ENCODE measurements at places on chromosomes 2 and 18. TPM values are rescaled to one million over a fixed set of nuclear protein-coding genes. Genes with fewer than 3 reads are reported as not detected.

DNA sequence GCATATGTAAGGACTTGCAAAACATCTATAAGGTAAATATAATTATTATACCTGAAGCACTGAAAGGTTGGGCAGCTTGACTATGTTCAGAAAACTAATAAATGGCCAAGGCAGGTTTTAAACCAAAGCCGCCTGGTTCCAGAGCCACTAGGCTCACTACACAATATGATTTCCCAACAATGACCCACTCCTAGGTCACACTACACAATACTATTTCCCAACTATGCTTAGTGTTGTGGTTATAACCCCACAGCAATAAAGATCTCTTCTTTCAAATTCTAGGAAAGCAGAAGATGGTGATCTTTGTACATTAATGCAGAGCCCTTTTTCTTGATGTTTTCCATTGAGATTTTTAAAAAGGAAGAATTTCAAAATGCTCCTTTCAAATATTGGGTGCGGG lies 180.4 kb downstream of the CYRIA start:
- DNase-seq: no peak
- H3K36me3 ChIP-seq: no peaks in the 10 kb centered on the region
- H3K27ac ChIP-seq: no peak overlapping the region
- H3K4me1 ChIP-seq: no peaks in the 10 kb centered on the region
- no peaks in the 10 kb centered on the region for H3K27me3 ChIP-seq

DNA sequence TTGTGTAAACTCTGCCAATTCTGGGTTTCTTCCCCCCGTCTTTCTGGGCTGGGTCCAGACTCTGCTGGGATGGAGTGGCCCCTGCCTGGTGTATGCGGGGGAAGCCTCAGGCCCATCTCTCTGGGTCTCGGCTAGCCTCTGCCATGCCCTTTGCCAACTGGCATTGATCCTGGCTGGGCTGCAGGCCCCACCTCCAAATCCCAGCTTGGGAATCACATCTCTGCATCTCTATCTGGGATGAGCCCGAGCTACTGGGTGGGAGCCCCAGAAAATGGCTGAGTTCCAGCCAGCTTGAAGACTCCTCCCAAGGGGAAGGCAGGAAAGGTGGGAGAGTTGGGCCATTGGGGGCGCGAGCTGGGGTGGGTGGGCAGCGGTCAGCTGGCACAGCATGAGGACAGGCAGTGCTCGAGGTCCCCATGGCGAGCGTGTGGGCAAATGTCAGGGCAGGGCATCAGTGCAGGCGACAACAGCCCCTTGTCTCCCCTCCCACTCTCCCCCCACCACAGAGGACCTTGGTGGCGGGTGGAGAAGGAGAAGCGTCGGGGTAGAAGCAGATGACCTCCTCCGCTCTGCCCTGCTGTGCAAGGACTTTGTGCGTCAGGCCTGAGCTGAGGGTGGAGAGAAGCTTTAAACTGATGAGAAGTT lies 139.4 kb downstream of the ASB1 start:
- H3K4me3 ChIP-seq: no peak overlapping the region
- no peak for DNase-seq
- H3K36me3 ChIP-seq: no peaks in the 10 kb centered on the region
- H3K27ac ChIP-seq: no peak overlapping the region

DNA sequence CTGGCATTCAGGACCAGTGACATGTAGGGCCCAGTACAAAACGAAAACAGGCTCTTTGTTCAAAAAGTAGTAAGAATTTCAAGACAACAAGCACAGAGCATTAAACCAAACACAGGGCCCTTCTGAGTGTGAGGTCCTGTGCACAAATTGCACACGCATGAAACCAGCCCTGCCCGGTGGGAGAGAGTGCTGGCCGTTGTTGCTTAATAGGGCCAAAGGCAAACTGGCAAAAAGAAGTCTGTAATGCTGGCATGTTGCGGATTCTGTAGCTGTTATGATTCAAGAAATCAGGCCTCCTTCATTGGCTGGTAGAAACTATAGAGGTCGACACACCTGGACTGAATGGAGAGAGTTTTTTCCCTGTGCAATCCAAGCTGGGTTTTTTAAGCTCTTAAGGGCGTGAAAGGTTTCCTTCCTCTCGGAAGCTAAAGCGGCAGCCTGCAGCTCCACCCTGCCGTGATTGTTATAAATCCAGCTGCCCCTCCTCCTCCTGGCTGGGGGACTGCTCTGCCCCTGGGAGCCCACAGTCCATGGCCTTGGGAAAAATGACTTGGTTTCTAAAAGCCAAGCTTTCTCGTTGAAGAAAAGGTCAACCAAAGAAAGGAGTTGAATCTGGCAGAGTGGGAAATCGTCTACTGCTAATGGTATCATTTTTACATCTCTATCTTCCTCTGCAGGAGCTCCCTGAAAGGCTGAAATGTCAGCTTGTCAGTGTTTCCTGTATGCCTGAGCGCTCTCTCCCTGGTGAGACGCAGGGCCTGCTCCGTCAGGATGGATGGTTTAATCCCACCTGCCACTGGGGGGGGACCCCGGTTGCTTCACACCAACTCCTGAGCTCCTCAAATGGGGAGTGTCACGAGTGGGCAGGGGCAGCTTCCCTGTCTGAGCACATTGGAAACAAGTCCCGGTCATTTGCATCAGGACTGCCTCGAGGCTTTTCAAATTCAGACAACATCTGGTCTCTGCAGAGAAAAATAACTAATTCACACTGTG lies 143.6 kb downstream of the ALPK2 start:
- peak overlapping the region; percentile 43 for H3K27ac ChIP-seq
- peaks cover 17% of the 10 kb centered on the region for H3K4me1 ChIP-seq
- H3K36me3 ChIP-seq: no peaks in the 10 kb centered on the region
- no peak overlapping the region for H3K4me3 ChIP-seq

- H3K36me3 ChIP-seq: no peaks in the 10 kb centered on the region
- H3K4me3 ChIP-seq: no peak overlapping the region
- DNase-seq: peak; percentile 22
These were observed 8.0 kb upstream of the COX7A2L start for GRCh38 chr2:42368817-42369531.

GRCh38 chr2:72871060-72871459 lies 16.1 kb upstream of the SPR start:
- peaks cover 12% of the 10 kb centered on the region for H3K27me3 ChIP-seq
- no peak overlapping the region for H3K27ac ChIP-seq
- DNase-seq: no peak
- no peaks in the 10 kb centered on the region for H3K36me3 ChIP-seq

GRCh38 chr18:568731-569130 lies 11.4 kb upstream of the CETN1 start:
- no peaks in the 10 kb centered on the region for H3K36me3 ChIP-seq
- no peak overlapping the region for H3K27ac ChIP-seq
- H3K27me3 ChIP-seq: no peaks in the 10 kb centered on the region
- H3K4me3 ChIP-seq: no peak overlapping the region
- no peaks in the 10 kb centered on the region for H3K4me1 ChIP-seq

DNA sequence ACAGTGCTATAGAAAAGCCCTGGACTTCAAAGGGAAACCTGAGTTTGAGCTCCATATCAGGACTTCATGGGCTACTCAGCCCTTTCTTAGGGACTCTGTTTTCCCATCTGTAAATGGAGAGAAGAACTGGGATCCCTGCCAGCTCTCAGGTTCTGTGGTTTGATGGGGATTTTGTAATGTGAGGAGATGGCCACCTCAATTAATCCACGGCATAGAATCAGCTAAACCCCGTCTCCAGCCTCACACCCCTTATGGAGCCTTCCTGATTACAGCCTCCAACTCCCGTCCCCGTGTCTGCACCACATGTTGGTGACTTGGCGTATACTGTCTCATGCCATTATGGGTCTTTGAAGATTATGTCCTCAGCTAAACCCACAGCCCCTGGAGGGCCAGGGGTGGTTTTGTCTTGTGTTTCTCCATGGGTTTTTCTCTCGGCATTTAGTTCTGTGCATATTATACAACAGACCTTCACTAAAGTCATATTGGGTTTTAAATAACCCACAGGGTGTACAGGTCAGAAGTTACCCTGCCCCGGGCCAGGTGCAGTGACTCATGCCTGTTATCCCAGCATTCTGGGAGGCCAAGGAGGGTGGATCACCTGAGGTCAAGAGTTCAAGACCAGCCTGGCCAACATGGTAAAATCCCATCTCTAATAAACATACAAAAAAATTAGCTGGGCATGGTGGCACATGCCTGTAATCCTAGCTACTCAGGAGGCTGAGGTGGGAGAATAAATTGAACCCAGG lies 63.8 kb upstream of the PPP1CB start:
- no peak overlapping the region for H3K4me3 ChIP-seq
- H3K27me3 ChIP-seq: no peaks in the 10 kb centered on the region
- H3K27ac ChIP-seq: no peak overlapping the region
- H3K4me1 ChIP-seq: peaks cover 20% of the 10 kb centered on the region
- DNase-seq: no peak

- peaks cover 6% of the 10 kb centered on the region for H3K27me3 ChIP-seq
- no peaks in the 10 kb centered on the region for H3K36me3 ChIP-seq
- no peak for DNase-seq
These were observed 76.2 kb downstream of the CDK15 start for GRCh38 chr2:201882353-201883090.

DNA sequence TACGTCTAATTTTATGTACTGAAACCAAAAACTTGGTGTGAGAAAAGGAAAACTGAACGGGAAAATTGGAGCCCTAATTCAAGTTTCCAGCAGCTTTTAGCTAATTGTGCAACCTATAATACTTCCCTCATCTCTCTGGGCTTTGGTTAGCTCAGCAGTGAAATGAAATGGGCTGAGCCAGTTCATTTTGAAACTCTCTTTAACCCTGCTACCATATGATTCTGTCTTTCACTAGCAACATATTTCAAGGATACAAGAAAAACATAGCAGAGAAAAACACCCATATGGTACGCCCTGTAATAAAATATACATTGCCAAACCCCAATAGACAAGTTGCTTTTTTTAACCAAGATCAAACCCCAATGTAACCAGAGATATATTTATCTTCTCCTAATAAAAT lies 799 bp downstream of the SYT4 start:
- H3K27ac ChIP-seq: no peak overlapping the region
- peak; percentile 59 for DNase-seq
- H3K4me3 ChIP-seq: peak overlapping the region; percentile 41
- H3K36me3 ChIP-seq: no peaks in the 10 kb centered on the region
- H3K27me3 ChIP-seq: no peaks in the 10 kb centered on the region

DNA sequence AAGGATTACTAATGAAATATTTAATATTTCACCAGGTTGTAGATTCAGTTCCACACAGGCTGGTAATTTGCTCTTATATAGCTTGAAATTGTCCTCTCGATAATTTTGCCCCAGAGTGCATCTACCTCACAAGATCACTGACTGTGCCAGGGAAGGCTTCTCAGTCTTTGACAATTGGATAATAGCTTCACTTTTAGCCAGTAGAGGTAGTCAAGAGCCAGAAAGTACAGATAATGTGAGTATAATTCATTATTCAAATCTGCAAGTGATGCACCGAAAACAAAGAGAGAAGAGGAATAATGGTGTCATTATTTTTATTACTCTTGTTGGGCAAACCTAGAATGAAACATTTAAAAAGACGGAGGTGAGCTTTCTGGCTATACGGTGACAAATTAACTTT lies 292.8 kb downstream of the EN1 start:
- H3K27ac ChIP-seq: no peak overlapping the region
- H3K36me3 ChIP-seq: no peaks in the 10 kb centered on the region
- no peaks in the 10 kb centered on the region for H3K27me3 ChIP-seq
- H3K4me1 ChIP-seq: no peaks in the 10 kb centered on the region
- H3K4me3 ChIP-seq: no peak overlapping the region

GRCh38 chr2:9909106-9909505 lies 42.4 kb upstream of the GRHL1 start:
- H3K4me1 ChIP-seq: no peaks in the 10 kb centered on the region
- H3K27me3 ChIP-seq: no peaks in the 10 kb centered on the region
- no peak for DNase-seq
- H3K27ac ChIP-seq: no peak overlapping the region
- H3K36me3 ChIP-seq: peaks cover 3% of the 10 kb centered on the region

DNA sequence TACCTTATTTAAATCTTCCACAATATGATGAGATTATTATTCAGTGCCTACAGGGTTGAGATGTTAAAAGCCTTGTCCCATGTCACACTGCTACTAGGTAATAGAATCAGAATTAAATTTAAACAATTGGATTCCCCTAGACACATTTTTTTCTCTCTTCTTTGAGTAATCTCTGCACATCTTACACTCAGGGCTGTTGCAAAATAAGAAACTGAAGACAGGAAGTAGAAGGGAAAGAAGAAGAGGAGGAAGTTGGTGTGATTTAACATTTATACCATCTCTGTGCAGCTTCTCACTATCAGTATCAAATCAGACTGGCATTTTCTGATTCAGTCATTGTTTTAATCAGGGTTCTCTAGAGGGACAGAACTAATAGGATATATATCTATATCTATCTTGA lies 677.6 kb downstream of the IRS1 start:
- H3K36me3 ChIP-seq: no peaks in the 10 kb centered on the region
- H3K4me3 ChIP-seq: no peak overlapping the region
- no peak for DNase-seq
- no peak overlapping the region for H3K27ac ChIP-seq
- no peaks in the 10 kb centered on the region for H3K4me1 ChIP-seq

DNA sequence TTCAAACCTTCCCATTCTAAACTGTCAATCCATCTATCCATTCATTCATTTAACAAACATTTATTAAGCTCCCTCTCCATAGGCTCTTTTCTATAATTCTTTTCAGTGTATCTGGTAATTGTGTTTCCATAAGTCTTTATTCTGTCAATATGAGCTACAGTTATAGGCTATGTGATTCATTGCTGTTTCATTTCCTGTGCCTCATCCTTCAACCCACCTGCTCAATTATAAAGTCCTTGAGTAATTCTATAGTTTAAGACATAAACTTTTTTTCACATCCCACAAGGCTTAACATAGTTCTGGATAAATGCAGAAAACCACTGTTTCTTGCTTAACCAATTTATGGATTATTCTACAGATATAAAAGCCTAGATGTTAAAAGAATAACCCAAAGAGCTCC lies 84.2 kb upstream of the PIK3C3 start:
- DNase-seq: no peak
- no peaks in the 10 kb centered on the region for H3K27me3 ChIP-seq
- H3K4me1 ChIP-seq: peaks cover 4% of the 10 kb centered on the region
- no peak overlapping the region for H3K27ac ChIP-seq
- no peak overlapping the region for H3K4me3 ChIP-seq
- no peaks in the 10 kb centered on the region for H3K36me3 ChIP-seq

Gene KCNE4
- polyA plus RNA-seq: 11.0 TPM
